Activated CD4-positive, alpha-beta memory T cell treated with anti-CD3 and anti-CD28 coated beads for 36 hours (primary cell): ENCODE measurements at places on chromosomes 2 and 18. TPM values are rescaled to one million over a fixed set of nuclear protein-coding genes. Genes with fewer than 3 reads are reported as not detected.

- no peak for DNase-seq
Measured at GRCh38 chr2:37793004-37793403, 121.6 kb upstream of the CDC42EP3 start.

- no peak for DNase-seq
Measured at GRCh38 chr18:23900994-23901393, 113.6 kb upstream of the TTC39C start.

DNA sequence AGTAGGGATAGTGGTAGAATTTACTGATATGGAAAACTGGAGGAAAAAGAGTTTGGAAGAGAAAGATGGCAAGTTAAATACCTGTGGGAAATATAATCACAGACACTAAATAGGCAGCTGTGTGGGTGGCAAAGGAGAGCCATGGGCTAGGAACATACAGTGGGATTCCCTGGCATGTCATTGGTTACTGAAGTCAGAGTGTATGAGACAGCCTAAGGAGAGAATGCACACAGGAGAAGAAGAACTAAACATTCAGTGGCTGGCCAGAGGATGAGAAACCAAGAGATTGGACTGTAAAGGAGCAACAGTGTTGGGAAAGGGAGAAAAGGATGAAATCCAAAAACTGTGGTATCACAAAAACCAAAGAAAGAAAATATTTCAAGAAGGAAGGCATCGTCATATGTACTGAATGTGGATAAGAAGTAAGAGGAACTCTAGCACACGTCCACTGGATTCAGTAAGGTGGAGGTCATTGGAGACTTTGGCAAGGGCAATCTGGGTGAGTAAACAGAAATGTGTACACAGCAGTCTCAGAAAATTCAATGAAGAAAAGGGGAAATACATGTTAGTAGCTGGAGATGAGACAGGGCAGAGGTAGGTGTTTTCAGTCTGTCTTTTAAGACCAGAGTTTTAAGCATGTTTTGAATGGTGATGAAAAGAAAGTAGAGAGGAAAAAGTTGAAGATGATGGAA lies 83.3 kb downstream of the SPIRE1 start:
- no peak for DNase-seq

- peak; percentile 83 for DNase-seq
Measured at GRCh38 chr2:98012561-98012991, 16.8 kb upstream of the TMEM131 start.

The PAX8 gene
- total RNA-seq, result 4.1 TPM

- no peak for DNase-seq
Measured at GRCh38 chr2:102236132-102236531, 49.3 kb downstream of the IL1RL2 start.

GRCh38 chr2:176056406-176056805 lies 27.4 kb downstream of the EVX2 start:
- no peak for DNase-seq

GRCh38 chr18:34050661-34051060 lies 174.1 kb downstream of the NOL4 start:
- no peak for DNase-seq

DNA sequence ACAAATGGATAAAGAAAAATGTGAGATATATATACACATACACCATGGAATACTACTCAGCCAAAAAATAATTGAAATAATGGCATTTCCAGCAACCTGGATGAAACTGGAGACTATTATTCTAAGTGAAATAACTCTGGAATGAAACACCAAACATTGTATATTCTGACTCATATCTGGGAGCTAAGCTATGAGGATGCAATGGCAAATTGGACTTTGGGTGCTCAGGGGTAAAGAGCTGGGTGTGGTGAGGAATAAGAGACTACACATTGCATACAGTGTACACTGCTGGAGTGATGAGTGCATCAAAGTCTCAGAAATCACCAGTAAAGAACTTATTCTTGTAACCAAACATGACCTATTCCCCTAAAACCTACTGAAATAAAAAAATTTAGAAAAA lies 636.0 kb upstream of the LRATD1 start:
- no peak for DNase-seq

DNA sequence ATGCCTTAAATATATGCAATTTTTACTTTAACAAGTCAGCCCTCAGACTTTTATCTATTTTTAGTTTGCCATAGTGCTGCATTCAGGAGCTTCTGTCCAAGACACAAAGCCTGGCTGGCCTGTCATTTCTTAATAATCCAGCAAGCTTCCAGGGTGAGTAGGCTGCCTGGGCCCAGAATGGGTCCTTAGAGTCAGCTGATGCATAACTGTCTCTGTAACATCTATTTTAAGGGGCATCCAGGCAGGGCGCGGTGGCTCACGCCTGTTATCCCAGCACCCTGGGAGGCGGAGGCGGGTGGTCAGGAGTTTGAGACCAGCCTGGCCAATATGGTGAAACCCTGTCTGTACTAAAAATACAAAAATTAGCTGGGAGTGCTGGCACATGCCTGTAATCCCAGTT lies 11.8 kb upstream of the GNLY start:
- DNase-seq, result no peak

The KLHL30 gene
- total RNA-seq, result not detected

GRCh38 chr2:105882341-105882740 lies 137.6 kb downstream of the NCK2 start:
- no peak for DNase-seq

- DNase-seq, result no peak
Measured at GRCh38 chr18:55998071-55998522, 410.1 kb upstream of the TCF4 start.

The IL36G gene
- total RNA-seq, result not detected

The HOXD13 gene
- total RNA-seq, result not detected

The MAB21L4 gene
- total RNA-seq, result not detected

DNA sequence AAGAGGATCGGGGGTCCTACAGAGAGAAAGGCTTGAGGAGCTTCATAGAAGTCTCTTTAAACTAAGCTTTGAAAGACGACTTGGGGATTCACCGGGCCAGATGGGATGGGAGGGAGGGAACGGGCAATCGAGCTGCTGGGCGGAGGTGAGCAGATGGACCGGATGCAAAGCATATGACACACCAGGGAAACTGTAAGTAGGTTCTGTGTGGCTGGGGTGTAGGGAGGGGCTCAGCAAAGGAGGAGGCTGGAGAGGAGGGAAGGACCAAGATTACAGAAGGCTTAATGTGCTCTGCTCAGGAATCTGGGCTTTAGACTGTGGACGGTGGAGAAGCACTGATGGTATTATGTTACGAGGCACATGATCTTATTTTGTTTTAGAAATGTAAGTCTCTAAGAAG lies 131.5 kb downstream of the MAIP1 start:
- no peak for DNase-seq

The WDCP gene
- total RNA-seq, result 18.4 TPM

- DNase-seq, result no peak
Measured at GRCh38 chr2:219344751-219345430, 12.3 kb upstream of the RESP18 start.

- no peak for DNase-seq
Measured at GRCh38 chr2:98389251-98389605, 43.0 kb downstream of the CNGA3 start.

The MRO gene
- not detected for total RNA-seq

DNA sequence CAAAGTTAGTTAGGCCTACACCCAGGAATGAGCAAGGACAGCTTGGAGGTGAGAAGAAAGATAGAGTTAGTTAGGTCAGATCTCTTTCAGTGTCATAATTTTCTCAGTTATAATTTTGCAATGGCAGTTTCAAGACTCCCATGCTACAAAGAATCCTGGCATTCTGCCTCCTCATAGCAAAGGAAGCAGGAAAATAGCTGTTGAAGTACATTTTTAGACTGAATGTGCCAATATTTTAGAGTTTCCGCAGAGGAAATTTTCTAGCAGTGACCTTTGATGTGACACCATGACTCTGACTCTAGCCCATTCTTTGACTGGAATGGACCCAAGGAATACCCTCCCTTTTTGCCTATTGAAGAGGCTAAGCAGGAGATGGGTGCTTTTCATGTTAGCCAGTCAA lies 371.7 kb downstream of the PIK3C3 start:
- no peak for DNase-seq

DNA sequence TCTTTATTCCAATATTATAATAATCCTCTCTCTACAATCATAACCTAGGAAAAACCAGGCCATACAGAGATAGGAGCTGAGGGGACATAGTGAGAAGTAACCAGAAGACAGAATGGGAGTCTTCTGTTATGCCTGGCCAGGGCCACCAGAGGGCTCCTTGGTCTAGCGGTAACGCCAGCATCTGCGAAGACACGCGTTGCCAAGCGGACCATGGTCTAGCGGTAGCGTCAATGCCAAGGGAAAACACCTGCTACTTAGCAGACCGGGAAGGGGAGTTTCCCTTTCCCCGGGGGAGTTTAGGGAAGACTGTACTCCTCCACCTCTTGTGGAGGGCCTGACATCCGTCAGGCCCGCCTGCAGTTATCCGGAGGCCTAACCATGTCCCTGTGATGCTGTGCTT lies 36.6 kb downstream of the ARL6IP6 start:
- DNase-seq, result no peak

DNA sequence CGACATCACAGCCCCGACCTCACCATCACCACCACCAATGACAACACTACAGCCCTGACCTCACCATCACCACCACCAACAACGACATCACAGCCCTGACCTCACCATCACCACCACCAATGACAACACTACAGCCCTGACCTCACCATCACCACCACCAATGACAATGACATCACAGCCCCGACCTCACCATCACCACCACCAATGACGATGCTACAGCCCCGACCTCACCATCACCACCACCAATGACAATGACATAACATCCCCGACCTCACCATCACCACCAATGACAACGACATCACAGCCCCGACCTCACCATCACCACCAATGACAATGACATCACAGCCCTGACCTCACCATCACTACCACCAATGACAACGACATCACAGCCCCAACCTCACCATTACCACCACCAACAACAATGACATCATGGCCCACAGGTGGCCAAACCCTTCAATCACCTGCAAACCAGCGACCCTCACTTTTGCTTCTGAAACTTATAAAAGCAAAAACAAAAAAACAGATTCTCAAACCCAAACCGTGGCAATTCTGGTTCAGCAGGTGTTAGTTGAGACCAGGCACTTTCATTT lies 70.7 kb upstream of the TMEM18 start:
- no peak for DNase-seq

DNA sequence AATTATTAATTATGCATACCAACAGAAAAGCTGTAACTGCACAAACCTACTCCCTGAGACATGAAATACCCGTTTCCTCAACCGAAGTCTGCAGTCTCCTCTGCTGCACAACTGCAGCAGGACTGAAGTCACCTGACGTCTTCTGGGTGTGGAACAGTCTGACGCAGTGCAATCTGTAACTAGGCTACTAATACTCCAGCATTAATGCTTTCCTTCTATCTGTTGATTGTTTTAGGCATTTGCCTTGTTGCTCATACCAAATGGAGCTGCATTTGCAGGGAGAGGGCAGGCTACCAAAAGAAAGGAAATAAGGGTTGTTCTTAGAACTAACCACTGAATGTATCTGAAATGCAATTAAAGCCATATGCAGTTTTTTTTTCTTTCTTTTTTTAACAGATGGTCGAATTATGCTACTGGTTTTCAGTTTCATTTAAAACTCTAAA lies 40.1 kb downstream of the RTN4 start:
- DNase-seq, result peak; percentile 40

DNA sequence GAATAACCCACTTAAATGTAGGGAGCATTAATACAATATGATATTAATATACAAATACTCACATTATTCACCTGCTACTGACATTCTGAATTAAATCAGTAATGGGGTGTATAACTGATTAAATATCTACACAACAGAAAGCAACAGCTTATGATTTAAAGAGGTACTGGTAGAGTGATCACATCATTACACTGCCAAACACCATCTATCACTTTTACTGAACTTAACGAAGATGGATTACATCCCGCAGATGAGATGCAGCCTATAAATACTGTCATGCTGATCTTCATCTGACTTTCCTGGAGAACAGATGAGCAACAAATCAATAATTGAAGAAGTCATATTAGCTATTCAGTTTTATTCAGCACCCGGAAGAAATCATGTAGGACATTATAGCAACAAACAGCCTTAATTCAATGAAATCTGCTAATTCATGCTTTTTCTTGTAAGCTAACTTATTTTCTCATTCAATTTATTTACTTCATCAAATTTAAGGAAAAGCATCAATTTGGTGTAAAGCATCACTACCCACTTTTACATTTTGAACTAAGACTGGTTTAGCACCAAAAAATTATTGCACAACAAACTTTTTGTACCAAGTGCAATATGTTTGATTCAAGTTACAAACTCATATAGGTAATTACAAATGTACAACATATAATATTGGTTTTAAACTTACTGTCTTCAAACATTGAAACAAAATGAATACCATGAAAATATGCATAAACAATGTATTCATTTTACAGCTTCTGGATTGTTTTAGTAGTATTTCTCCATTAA lies 1509.0 kb downstream of the LRP1B start:
- DNase-seq, result no peak

GRCh38 chr2:11129598-11130449 lies 25.4 kb upstream of the SLC66A3 start:
- DNase-seq, result peak; percentile 88

DNA sequence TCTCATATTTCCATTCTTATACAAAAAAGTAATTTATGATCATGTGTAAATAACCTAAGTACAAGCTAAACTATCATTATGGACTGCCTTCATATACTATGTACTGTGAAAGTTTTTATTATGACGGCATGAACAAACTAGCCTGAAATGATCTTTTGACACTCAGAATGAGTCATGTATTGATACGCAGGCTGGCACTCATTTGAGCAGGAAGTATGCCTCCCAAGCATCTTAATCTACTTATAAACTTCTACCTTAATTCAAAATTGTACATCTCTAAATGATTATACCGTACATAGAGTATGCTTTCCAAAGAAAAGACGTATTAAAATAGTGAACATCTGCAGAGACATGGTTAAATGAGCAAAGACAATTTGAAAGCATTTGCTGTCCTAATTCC lies 207.1 kb upstream of the SPOPL start:
- DNase-seq, result no peak

The SLC16A14 gene
- total RNA-seq, result 1.1 TPM

DNA sequence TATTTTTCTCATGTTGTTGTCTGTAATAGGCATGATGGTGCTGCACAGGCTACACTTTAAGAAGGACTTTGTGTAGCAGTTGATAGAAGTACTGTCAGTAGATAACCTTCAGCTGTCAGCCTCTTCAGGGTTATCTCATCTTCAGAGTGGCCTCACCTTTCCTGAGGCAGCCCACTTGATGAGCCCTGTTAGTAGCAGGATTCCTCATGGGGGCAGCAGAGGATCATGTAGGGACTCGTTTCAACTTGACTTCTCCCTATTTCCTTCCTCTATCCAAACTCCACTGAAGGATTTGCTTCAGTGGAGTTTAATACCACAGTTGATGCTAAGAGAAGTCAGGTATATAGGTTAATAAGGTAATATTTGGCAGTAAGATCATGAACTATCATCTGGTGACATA lies 530.3 kb upstream of the FSIP2 start:
- no peak for DNase-seq

GRCh38 chr18:61609131-61609530 lies 275.9 kb downstream of the CDH20 start:
- DNase-seq, result no peak
